ENCODE measurements at places on chromosomes 2 and 18.

GRCh38 chr2:124970030-124970429 is 944.9 kb downstream of the CNTNAP5 start:
- DNase-seq = no peak

GRCh38 chr2:42901076-42901640 is 108.8 kb upstream of the HAAO start:
- no peak for DNase-seq

- no peak for DNase-seq
Observed at GRCh38 chr2:223203971-223204929, 152.3 kb downstream of the KCNE4 start.

- DNase-seq = no peak
Observed at GRCh38 chr18:6719098-6719846, 10.2 kb upstream of the ARHGAP28 start.

GRCh38 chr2:98516571-98516970 is 71.9 kb downstream of the INPP4A start:
- DNase-seq = no peak

DNA sequence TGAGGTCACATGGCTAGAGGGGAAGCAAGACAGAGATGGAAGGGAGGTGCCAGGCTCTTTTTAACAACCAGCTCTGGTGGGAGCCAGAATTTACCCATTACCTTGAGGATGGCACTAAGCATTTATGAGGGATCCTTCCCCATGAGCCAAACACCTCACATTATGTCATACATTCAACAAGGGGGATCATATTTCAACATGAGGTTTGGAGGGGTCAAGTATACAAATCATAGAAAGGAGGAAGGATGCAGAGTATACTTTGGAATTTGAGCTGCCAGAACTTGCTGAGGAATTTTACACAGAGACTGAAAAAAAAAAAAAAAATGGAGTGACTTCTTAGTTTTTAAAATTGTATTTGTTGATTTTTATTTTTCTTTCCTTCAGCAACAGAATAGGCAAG is 891.4 kb downstream of the CCDC85A start:
- DNase-seq = no peak

GRCh38 chr18:9775178-9775577 is 67.1 kb downstream of the RAB31 start:
- DNase-seq = no peak

DNA sequence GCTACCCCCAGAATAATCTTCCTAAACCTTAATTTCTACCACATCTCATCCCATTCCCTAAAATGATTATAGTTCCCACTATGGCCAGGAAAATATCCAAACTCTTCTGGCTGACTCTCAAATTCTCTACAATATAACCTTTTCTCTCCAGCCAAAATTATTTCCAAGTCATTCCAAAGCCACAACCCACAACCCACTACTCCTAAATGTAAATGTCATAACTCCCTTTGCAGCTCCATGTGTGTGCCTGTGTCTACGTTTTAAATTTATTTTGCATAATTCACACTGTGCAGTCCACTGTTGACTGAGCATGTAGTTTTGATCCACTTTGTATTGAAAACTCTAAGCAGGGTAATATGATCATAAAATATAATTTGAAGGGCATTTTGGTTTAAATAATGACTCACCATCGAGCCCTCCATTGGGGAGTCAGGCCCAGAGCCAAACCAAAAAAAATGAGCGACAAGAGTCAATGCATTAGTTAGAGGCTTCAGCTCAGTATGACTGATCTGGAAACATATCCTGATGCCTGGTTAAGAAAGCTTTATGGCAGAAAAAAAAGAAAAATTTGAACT is 171.0 kb downstream of the AFF3 start:
- no peak for DNase-seq

DNA sequence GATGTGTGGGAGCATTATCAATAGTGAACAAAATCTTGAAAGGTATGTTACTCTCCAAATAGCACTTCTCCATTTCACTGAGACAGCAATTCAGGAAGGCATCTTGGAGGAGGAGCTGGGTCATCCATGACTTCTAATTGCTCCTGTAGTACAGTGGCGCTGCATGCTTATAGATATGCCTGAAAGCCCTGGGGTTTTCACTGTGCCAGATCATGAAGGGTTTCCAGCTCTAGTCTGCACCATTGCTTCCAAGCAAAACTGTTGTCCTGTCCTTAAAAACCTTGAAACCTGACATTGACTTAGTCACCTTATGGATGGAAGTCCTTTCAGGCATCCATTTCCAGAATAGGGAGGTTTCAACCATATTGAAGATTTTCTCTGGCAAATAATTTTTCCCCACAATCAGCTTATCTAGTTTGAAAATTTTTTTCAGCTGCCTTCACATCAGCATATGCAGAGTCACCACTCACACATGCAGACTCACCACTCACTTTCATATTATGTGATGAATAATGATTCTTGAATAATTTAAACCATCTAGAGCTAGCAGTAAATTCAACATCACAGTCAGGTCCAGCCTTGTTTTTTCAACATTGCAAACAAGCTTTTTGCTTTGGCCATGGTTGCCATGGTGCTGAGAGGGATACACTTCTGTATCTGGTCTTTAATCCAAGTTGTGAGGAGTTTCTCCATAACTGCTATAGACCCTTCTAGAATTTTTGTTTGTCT is 297.1 kb downstream of the CLIP4 start:
- no peak for DNase-seq

DNA sequence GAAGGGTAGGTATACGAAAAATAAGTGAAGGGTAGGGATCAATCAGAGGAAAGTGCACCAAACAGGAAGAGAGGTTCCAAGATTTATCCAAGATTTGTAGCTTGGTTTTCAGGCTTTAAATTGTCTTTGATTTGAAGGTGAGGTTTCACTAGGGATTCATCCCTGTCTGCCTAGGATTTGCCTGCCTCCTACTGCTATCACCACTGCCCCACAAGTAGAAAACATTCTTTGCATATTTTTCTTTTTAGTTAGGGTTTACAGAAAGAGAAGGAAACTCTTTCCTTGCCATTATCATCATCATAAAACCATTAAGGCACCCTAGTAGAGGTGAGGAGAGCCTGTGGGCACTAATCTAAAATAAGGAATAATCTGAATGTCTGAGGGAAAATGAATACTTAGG is 45.8 kb upstream of the TANC1 start:
- DNase-seq = no peak

DNA sequence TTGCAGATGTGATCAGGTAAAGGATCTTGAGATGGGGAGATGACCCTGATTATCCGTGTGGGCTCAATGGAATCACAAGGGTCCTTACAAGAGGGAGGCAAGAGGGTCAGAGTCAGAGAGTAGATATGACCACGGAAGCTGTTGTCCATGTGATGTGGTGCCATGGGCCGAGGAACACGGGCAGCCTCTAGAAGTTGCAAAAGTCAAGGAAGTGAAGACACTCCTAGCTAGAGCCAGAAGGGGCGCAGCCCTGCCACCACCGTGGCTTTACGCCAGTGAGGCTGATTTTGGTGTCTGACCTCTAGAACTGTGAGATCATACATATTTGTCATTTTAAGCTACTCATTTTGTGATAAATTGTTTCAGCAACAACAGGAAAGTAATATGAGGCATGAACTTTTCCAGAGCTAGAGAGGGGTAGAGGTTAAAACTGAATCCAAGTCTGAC is 114.4 kb downstream of the CAPN13 start:
- DNase-seq = no peak

- DNase-seq = no peak
Observed at GRCh38 chr2:102438111-102438510, 15.2 kb downstream of the IL18RAP start.

- DNase-seq = no peak
Observed at GRCh38 chr2:154032220-154032619, 160.5 kb downstream of the GALNT13 start.

DNA sequence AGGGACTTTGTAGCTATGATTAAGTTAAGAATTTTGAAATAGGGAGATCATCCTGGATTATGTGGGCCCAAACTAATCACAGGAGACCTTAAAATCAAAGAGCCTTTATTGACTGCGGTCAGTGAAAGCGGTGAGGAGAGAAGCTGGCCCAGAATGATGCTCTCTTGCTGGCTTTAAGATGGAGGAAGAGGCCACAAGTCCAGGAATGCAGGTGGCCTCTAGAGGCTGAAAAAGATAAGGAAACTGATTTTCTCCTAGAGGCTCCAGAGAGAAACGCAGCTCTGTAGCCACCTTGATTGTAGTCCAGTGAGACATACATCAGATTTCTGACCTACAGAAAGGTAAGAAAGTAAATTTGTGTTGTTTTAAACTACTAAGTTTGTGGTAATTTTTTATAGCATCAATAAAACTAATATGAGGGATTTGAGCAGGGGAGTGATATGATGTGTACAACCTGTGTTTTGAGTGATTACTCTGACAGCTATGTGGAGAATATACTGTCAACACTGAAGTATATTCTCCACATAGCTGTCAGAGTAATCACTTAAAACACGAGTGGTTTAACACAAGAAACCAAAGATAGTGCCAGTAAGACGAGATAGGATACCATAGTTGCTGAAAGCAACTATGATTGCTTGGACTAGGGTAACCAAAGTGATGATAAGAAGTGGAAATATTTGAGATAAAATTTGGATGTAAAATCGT is 364.4 kb upstream of the CHST9 start:
- no peak for DNase-seq

DNA sequence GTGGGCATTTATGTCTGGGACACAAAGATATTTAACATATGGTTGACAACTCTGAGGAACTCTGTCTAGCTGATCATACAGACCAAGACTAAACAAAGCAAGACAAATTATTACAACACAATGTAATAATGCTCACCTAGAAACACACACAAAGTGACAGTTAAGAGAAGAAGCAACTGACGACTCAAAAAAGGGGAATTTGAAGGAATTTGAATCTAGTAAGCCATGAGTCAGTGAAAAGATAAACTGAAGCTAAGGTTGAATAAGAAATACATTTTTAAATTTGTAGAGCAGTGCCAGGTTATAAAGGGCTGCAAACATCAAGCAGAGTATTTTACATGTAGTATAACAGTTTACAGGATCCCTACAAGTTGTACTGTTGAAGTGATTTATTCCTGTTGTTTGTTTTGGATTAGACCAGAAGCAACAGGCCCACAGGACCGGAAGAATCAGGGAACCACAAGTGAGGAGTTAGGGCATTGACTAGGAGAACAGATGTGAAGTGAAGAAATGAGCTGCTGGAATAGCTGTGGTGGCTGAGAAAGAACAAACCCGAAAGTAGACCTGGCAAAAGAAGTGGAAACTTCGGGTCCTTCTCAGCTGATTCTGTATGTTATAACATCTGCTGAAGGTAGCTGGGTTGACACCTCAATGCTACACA is 35.6 kb downstream of the IFIH1 start:
- no peak for DNase-seq

DNA sequence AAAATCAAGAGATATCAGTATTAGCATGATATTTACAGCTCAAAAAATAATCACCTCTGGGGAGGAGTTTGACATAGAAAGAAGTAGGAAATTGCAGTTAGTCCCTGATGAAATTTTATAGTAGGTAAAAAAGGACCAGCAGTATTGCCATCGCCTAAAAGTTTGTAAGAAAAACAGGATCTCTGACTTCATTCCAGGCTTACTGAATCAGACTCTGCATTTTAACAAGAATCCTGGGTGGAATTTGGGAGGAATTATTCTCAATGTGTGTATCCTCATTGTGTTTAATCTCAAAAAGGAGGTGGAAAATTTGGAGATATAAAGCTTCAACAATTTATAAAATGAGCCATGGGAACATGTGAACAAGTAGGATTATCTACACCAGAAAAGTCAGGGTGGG is 31.2 kb upstream of the STAT1 start:
- DNase-seq = no peak

GRCh38 chr2:10397878-10398277 is 50.2 kb downstream of the ODC1 start:
- DNase-seq = no peak

GRCh38 chr2:203987959-203988358 is 51.4 kb downstream of the ICOS start:
- no peak for DNase-seq

DNA sequence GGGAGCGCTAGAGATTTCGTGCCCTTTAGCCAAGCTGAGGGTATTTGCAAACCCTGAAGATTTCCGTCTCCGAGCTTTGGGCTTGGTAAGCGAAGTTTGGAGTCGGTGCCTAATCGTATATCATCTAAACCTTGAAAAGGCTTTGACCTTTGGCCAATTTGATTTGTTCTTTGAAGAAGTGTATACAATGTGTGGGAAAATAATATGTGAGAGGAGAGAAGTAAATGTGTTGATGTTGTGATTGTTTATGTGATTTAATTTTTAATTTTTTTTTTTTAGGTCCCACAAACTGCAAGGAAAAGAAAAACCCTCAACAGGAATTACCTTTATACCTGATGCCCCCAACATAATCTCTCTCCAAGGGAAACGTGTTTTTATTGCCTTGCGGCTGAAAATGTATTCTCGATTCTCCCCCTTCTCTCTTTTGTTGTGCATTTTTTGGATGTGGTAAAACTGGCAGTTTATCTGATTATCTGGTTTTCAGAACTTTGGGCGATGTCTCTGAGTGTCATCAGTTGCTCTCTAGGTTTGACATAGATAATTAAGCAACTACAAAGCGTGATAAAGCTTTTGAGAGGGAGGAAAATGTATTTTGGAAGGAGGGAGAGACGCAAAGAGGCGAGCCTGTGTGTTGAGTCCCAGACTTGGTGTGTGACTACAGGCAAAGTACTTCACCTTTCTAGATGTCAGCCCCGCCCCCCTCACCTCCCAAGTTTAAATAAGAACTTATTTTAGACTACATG is 912 bp upstream of the FBXO11 start:
- no peak for DNase-seq

DNA sequence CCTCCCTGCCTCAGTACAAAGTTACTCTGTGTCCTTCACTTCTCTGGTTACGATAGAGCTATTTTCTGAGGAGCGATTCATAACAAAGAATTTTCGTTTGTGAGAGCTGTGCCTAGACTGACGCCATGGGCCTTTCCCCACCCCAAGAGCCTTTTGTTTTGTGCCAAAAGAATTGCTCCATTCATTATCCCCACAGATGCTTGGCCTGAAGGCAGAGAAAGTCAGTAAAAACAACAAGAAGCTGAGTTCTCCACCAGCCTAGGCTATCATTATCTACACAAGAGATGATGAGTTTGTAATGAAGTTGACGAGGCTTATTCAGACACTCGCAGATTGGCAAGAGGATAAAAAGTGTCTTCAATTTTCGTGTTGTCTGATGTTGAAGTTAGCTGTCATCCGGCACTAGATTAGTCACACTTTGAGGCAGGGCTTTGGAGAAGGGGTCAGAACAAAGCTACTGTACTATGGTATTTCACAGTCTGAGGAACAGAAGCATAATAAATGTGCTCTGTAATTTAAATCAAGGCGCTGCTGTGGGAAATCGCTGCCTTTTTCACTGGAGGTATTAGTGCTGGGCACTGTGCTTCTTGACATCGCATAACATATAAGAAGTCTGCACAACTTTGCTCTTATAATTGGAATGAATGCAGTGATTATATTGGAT is 278.4 kb upstream of the FIGN start:
- DNase-seq = no peak

- no peak for DNase-seq
Observed at GRCh38 chr18:44883671-44884070, 203.0 kb downstream of the SETBP1 start.
